ENCODE measurements at places on chromosomes 4 and X. TPM values are rescaled to one million over a fixed set of nuclear protein-coding genes. Genes with fewer than 3 reads are reported as not detected.

- no peak for DNase-seq
Measured at GRCh38 chr4:37687194-37687562, 1.0 kb upstream of the RELL1 start.

DNA sequence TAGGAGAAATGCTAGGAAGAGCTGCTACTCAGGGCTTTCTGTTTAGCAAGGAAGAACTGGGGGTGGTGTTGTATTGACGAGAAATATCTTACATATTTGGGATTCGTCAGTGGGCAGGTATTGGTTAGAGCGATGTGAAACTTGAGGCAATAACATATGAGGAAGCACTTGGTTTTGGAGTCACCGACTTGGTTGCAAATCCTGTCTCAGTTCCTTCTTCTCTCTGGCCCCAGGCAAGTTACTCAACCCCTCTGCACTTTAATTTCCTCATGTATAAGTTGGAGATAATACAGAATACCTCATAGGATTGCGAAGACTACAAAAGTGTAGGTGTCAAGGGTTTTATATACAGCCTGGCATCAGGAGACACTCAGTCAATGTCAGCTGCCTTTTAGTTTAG, 34.1 kb downstream of the GPAT3 start:
- no peak for DNase-seq

GRCh38 chr4:183816077-183816476, 89.0 kb upstream of the STOX2 start:
- DNase-seq, result no peak

GRCh38 chrX:51837921-51838320, 55.5 kb upstream of the MAGED1 start:
- peak; percentile 2 for DNase-seq

Gene SSX2
- not detected for total RNA-seq

DNA sequence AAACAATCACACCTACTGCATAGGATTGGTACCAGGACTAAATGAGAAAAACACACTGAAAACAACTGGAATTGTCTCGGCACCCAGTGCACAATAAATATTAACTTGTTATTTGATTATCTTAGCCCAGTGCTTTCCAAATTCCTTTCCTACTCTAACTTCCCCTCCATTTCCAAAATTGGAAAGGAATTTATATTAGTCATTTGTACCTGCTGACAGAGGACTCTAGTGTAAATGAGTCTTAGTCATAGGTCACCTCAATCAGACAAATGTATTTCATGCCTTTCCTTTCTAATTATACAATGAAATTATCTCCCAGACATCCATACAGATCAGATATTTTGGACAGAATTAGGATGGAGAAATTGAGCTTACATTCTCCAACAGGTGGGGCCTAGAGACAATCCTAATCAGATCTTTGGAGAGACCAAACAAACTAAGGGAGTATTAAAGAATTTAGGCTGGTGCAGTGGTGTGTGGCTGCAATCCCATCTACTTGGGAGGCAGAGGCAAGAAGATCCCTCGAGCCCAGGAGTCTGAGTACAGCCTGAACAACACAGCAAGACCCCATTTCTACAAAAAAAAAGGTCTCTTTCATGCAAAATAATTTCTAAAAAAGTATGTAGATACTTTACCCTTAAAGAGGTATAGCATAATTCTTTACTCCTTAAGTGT, 10.1 kb downstream of the SH3D19 start:
- DNase-seq, result no peak

DNA sequence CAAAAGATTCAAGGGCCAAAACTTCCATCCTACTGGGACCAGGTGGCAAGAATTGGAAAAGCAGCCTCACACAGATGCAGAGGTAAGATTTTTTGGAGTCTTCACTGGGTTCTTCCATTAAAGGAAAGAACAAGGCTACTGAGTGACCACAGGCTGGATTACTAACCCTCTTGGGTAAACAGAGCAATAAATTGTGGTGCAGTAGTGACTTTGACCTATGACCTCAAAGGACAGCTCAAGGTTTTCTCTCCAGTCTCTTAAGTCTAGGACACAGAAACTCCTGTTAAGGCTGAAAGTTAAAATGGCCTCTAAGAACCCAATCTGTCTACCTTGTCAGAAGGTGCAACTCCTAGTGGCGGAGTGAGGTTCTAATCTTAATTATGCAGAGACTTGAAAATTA, 464.9 kb downstream of the SMARCA1 start:
- DNase-seq, result no peak

DNA sequence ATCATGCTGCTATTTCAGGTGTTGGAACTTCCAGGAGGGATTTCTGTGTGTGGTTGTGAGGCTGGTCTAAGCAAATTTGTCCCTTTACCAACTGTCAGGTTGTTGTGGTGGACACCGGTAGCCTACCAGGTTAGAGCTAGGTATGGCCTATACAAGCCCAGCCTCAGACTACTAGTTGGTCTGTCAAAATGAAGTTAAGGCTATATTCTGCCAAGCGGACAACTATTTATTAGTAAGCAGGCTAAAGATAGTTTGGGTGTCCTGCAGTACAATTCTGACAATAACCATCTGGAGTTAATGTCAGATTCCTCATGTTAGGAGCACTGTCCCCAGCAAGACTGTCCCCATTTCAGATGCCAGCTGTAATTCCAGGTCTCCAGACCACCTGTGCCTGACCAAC, 13.9 kb upstream of the ENPP6 start:
- DNase-seq, result no peak

- DNase-seq, result peak; percentile 60
Measured at GRCh38 chr4:128349921-128350320, 62.3 kb upstream of the PGRMC2 start.

DNA sequence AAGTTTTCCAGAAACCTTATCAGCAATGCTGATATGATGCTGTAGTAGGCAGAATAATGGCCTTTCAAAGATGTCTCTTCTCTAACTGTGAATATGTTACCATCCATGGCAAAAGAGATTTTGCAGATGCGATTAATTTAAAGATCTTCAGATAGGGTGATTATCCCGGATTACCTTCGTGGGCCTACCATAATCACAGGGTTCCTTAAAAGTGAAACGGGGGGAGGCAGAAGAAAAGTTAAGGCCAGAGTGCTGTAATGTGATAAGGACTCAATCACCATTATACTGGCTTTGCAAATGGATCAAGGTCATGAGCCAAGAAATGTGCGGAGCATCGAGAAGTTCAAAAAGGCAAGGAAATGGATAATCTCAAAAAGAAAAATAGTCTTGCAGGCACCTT, 459.6 kb downstream of the CCSER1 start:
- no peak for DNase-seq

- DNase-seq, result no peak
Measured at GRCh38 chr4:27272217-27272616, 411.6 kb downstream of the STIM2 start.

DNA sequence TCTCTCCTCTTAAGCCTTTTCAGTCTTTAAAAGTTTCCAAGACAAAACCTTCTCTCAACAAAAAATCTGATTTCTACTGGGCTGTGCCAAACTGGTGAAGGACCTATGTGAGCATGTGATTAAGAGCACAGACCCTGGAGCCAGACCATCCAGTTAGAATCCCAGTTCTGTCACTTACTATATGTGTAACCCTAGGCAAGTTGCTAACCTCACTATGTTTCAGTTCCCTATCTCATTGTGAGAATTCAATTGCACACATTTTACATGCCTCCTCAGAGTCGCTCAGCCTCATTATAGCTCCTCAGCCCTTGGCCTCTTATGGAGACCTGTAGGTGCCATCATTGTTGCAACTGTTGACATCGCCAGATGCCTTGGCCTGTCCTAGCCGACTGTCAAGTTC, 54.1 kb upstream of the VEGFD start:
- DNase-seq, result no peak

- peak; percentile 41 for DNase-seq
Measured at GRCh38 chrX:110132450-110133114, 129.7 kb downstream of the TMEM164 start.

Gene HSD17B13
- total RNA-seq, result not detected

Gene SH3D19
- 38.5 TPM for total RNA-seq

DNA sequence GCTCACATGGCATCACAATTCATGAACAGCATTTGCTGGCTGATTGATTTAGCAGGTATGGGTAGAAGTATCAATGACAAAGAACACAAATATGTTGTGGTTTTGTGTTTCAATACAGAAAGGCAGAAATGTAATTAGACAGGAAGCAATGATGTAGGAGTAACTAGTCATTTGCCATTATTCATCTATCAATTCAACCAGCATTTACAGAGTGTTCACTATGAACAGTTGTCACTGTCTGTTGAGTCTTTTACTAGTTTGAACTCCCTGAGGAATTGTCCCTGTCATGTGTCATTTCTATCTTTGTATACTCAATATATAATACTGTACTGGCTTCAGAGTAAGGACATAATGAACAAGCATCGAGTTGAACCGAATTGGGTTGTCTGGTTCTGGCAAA, 51.5 kb upstream of the ARHGAP24 start:
- DNase-seq, result peak; percentile 74

- DNase-seq, result peak; percentile 86
Measured at GRCh38 chrX:45849261-45849862, 648.7 kb upstream of the DIPK2B start.

DNA sequence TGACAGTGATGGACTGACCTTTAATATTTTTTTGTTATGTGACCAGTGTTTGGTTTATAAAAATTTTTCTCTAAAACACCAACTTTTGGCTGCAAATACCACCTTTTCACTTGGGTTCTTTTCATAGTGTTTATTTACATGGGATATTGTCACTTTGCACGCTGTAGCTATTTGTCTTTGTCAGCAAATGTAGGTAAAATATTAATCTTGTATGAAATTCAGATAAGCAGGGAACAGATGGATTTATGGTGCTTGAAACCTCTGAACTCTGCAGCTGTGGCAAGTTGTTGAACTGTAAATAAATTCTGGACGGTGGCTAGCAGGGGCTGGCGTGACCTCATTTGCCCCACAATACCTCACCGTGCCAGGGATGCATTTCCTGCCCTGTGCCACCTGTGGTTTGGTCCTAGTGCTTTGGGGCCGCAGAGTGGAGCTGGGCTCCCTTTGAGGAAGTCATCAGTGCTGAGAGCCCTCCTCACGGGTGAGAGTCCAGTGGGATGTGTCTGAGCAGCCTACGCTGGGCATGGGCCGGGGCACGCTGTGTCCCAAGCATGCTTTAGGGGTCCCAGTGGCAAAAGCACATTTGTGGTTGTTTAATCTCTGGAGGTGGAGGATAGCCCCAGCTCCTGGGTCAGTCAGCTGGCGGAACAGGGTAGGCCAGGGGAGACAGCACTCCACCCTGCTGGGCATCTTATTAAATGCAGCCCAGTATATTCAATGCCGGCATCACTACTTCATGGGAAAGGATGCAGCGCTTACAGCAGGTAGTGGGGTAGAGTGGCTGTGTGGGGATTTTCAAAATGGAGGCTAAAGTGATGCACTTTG, 108.6 kb downstream of the TBL1X start:
- DNase-seq, result no peak

DNA sequence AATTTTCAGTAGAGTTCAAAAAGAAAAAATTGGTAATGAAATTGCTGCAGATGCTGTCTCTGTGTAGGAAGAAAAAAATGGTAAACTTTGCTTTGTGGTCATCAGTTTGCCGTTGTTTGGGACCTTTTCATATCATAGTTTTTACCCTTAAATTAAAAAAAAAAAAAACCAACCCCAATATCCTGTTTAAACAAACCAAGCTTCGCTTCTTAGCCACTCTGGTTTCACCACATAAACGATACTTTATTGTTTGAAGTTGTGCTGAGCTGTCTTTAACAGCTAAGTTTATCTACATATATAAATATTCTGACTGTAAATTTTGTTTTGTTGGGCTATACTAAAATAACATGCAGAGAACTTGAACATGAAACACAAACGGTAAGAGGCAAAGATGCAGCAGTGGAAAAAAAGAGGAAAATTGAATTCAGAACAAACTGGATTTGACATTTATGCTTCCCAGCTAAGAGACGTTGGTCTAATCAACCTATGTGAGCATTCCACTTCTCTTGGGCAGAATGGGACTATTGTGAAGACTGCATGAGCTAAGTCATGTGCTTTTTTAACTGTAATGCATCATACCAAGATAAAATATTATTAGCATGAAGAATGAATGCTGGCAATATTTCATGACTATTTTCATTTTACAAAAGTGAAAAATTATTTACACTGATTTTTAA, 15.7 kb upstream of the H2AZ1 start:
- DNase-seq, result no peak

- DNase-seq, result no peak
Measured at GRCh38 chr4:120682981-120683380, 239.5 kb downstream of the PRDM5 start.

Gene FAM9C
- not detected for total RNA-seq

- DNase-seq, result no peak
Measured at GRCh38 chr4:177687117-177687516, 244.9 kb upstream of the AGA start.

Gene LANCL3
- total RNA-seq, result 1.5 TPM

DNA sequence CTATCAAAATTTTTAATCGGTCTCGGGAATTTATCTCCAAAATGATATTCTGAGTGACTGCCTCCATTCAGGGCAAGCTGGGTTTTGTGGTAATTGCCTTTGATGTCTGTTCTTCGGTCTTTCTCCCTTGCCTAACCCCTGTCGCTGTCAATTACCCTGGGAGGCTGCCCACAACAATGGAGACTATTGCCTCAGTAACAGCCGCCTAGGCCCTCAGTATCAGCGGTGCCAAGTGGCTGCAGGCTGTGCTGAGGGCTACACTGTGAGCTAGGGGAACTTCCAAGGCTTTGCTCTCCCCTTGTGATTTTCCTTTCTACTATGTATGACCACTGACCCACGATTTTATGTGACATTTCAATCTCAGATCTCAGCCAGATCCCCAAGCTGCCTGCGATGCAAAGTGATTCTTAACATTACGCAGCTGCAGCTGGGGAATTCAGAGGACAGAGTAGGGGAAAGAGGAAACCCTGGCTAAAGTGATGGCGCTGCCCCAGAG, 36.3 kb upstream of the REST start:
- peak; percentile 90 for DNase-seq

DNA sequence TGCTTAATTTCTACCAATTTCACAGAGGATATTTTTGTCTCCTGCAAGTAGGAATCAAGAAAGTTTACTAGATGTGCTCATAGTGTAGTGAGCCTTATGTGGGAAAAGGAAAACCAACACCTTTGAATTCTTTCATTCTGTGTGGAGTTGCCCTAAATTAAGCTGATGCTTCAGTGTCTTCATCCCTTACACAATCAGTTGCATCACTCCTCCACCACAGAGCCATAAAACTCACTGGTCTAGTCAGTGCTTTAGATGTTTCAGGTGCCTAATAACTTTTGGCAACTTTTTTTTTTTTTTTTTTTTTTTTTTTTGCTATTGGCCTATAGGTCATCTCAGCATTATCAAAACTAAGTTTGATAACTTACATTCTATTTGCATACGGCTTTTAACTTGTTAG, 41.5 kb downstream of the HHIP start:
- no peak for DNase-seq
